ENCODE measurements at places on chromosomes 5 and 9.

DNA sequence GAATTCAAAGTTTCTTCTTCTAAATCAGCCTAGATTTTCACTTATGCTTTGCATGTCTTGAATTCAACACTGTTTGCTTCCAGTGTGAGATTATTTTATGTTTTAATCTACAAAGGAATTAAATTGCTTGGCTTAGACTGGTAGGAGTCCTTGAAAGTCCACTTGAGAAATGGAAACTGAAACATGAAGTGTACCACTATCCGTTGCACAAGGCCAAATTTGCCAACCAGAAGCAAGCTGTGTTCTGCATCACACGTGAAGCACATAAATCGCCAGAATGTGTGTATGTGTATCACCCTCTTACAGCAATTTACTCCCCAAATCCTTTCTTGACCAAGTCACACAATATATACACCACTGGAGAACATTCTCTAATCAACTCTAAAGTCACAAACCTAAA is 10.3 kb downstream of the SEMA6A start:
- no peak for DNase-seq

- DNase-seq, result no peak
Observed at GRCh38 chr9:14811844-14812243, 89.3 kb upstream of the CER1 start.

DNA sequence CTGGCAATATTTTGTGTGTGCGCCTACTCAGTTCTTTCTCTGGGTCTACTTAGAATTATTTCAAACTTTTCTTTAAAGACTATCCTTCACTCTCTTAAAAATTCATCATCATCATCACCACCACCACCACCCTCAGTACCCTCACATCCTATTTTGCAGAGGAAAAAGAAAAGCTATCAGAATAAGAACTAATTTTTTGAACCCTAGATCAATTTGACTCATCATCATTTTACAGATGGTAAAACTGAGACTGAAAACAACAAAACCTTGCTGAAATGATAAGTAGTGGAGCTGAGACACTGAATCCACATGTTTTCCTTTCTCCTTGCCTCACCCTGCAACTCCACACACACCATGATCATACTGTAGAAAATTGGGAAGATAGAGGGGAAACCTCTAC is 119.3 kb downstream of the SSBP2 start:
- DNase-seq, result no peak

- no peak for DNase-seq
Observed at GRCh38 chr5:172943906-172944305, 15.3 kb upstream of the RPL26L1 start.

DNA sequence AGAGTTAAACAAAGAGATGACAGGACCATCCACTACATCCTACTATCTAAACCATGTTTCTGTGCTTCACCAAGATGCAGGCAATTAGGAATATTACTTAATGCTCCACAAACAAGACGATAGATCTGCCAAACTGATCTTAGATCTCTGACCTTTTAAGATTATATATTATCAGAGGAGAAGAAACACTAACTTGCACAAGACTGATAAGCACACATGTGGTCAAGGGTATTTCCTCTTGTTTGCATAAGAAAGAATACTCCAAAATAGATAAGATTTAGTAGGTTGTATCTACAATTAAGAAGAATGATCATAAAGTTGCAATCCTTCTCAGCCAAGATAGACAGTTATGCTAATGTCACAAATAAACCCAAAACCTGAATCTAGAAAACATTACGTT is 601.0 kb upstream of the ACO1 start:
- DNase-seq, result no peak

- no peak for DNase-seq
Observed at GRCh38 chr5:109412981-109413402, 3.2 kb upstream of the PJA2 start.

DNA sequence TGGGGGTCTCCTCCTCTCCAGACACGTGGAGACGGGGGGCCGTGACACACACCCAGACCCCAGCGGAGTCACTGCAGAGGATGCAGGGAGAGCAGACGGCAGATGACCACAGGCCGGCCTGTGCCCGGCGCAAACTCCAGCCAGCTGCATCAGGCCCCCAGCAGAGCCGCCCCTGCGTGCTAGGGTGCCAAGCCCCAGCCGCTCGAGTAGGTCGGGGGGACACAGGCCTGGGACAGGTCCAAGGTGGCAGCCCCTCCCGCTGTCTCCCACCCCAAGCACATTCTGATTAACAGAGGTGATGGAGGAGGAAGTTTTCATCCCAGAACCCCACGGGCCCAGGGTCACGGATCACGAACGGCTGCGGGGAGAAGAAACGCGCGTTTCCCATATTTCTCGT is 14.4 kb downstream of the NACC2 start:
- no peak for DNase-seq

GRCh38 chr9:92637326-92637725 is 32.6 kb downstream of the IPPK start:
- no peak for DNase-seq

- DNase-seq, result no peak
Observed at GRCh38 chr5:51172903-51173626, 210.2 kb upstream of the ISL1 start.

DNA sequence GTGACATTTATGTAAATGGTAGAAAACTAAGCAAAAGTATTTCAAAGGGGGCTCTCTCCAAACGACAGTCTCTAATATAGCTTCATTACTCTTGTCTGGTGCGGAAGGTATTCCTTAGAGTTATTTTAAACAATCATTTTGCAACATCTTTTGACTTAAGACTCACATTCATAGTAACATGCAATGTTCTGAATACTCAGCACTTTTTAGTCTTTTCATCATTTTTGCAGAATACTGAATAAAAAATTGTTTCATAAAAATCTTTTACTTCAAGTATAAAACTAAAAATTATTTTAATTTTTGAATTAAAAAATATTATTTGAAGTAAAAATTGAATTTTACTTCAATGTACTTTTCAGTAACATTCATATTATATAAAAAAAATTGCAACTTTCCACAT is 321.1 kb downstream of the PLK2 start:
- DNase-seq, result no peak

DNA sequence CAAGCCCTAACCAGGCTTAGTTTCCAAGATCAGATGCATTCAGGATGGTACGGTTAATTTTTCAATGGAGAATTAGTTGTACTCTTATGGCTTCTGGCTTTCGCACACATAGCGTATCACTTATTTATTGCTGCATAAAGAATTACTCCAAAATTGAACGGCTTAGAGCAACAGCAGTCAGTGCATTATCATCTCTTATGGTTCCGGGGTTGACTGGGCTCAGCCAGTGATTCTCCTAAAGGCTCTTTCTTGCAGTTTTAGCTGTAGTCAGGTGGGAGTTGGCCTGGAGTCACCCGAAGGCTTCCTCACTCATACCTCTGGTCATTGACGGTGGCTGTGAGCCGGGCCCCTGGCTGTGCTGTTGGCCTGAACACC is 595 bp upstream of the GRHPR start:
- DNase-seq, result no peak

- no peak for DNase-seq
Observed at GRCh38 chr9:14956208-14956607, 46.0 kb upstream of the FREM1 start.

GRCh38 chr5:59874675-59875074 is 18.9 kb downstream of the PDE4D start:
- DNase-seq, result no peak

GRCh38 chr5:45578270-45578669 is 117.9 kb downstream of the HCN1 start:
- DNase-seq, result no peak

DNA sequence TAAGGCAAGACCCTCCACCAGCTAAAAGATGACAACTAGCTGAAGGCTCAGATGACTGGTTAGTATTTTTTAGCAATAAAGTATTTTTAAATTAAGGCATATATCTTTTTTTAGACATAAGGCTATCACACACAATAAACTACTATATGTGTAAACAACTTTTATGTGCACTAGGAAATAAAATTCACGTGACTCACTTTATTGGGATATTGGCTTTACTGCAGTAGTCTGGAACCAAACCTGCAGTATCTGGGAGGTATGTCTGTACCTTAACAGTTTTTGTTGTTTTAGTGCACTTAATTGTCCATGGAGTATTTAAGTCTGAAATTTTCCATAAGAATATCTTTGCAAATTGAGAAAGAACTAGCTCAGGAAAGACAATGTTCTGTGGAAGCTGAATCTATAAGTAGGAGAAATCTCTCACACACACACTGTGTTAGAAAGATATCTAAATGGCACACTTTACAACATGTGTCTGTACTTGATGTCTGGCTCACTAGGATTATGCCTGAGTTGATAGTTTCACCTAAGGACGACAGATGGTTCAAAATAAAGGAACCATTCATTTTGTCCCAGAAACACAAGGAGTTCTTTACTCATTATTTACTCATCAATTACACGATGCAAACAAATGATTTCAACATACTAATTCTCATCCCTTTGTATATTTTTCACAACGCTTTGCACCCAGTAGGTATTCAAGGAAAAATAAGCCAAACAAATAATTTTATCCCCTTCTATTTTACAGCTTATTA is 4.6 kb downstream of the RAPGEF6 start:
- DNase-seq, result peak; percentile 69

GRCh38 chr5:72508241-72509170 is 1.3 kb upstream of the ZNF366 start:
- DNase-seq, result no peak

DNA sequence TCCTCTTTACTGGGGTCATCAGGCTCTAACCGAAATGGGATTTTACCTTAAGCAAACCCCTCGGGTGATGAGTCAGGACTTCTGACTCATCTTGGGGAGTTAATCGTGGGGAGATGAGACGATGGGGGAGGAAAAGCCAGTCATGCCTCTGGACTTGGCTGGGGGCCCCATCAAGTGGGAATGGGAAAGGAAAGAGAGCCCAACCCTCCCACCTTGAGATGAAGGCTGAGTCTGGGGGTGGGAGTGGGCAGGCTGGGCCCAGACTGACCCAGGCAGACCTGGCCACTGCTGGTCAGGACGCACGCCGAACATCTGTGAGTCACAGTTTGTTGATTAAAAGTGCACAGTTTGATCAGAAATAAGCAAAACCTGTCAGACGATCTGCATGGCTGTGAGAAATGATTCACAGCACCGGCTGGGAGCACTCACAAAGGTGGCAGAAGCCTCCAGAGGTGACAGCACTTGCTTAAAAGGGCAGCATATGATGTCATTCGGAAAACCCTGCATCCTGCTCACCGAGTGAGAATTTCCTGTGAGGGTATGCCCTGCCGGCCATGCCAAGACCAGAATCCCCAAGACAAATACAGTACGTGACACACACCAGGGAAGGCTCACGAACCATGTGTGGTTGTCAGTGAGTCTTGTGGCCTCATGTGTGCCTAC is 50.0 kb upstream of the SLC25A51 start:
- DNase-seq, result no peak

- DNase-seq, result no peak
Observed at GRCh38 chr9:114389612-114390368, 2.0 kb upstream of the AKNA start.

DNA sequence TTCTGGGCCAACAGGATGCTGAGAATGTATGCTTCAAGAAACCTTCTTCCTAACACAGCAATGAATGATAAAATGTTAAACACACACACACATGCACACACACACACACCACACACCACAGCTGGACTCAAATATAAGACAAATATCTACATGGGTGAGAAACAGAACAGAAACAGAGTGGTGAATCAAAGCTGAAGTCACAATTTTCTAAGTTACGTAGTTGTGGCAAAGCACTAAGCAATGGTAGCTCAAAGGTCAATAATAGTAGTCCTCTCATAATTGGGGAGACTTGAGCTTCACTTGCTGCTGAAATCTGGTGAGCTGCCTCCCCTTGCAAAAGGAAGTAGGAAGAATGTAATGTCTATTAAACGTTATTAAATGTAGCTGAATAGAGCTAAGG is 33.7 kb upstream of the ITGA1 start:
- no peak for DNase-seq

DNA sequence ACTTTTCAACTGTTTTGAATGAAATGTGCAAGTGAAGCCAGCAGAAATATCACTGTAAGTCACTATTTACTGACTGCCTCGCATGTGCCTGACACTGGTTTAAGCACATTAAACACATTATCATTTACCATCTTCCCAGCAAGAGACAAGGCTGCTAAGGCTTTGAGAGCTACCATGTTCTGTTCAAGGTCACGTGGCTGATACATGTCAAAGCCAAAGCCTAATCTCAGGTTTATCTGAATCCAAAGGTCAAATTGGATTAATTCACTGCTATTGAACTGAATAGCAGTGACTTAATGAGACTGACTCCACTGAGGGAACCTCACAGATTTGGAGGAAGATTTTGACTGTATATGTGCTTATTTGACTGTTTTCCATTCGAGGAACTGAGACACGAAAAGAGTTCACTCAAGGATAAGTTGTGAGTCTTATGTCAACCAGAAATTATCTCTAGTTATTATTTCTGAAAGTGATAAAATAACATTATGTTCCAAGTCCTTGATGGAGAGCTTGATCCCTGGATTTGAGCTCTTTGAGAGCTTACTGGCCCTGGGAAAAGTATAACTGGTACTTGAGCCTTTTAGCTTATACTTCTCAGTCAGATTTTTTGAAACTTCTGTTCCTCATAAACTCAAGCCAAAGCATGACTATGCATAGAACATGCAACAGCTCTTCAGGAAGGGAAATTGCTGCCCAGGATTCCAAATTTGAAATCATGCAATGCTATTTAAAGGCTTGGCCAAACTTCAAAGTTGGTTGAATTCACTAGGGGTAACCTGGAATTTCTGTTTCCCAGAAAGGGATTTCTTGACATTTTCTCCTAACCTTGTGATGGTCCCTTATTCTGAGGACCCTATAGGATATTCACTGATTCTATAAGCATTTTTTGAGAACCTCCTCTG is 23.4 kb upstream of the ARHGAP26 start:
- DNase-seq, result no peak

DNA sequence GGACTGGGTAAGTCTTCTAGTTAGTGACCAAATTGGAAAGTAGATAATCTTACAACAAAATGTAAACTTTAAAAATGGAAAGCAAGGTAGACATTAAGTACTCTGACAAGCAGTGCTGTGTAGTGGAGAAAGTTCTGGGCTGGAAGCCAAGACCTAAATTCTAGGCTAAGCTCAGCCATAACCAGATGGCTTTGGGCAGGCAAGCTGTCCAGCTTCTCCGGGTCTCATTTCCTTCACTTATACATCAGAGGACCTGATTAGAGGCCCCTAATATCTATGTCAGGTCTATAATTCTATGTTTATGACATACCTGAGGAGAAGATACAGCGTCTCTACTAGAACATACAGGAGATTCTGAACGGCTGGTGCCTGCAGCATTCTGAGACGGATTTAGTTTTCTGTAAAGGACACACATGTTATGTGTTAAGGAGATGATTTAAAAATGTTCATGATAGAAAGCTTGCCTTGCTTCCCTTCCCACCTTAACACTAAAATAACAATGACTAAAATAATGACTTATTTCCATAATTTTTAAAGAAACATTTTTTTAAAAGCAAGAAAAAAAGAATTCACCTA is 61.2 kb downstream of the ELL2 start:
- DNase-seq, result no peak

- no peak for DNase-seq
Observed at GRCh38 chr9:80504601-80505230, 933.0 kb downstream of the TLE4 start.

DNA sequence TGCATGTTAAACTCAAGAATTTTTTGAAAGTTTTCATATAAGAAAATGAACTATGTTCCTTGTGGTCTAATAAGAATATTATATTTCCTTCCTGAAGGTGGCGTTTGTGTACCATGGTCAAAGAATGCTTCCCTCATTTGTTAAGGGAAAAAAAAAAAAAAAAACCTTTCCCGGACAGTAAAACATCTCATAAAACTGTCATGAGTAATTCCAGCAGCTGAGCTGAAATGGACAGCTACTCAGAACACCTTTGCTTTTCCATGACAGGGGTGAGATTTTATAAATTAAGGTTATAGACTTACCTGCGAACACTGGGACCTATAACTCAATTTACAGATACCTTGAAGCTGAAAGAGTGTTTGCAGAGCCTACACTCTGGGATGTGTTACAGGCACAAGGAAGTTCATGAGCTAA is 113.2 kb upstream of the RANBP3L start:
- DNase-seq, result peak; percentile 74
